ENCODE measurements at places on chromosomes 1 and 21.

DNA sequence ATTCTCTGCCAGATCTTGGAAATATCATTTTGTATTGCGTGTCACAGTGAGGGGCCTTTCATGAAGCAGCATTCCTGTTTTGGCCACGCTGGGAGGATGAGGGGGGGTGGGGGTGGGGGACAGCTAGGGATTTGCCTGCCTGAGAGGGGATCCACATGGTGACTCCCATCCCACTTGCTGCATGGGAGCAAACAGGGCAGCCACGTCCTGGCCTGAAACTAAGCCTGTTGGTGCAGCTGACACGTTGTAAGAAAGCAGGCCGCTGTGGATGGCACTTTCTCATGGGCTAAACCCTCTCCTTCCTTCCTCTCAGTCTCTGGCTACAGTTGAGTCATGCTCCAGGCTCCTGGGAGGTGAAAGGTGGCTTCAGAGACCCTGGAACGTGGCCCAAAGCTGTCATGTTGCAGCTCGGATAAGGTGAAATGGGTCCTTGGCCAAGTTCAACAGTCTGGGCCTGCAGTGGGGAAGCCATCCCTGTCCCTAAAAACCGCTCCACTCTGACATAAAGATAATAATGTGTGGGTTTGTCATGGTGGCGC lies 346.7 kb upstream of the VAMP3 start:
- DNase-seq: peak; percentile 14

GRCh38 chr1:111364690-111365089 lies 62.8 kb downstream of the OVGP1 start:
- DNase-seq: peak; percentile 8

GRCh38 chr1:64581135-64581842 lies 111.4 kb downstream of the CACHD1 start:
- DNase-seq: no peak

- DNase-seq: no peak
Observed at GRCh38 chr1:243236604-243237252, 18.4 kb downstream of the CEP170 start.

- no peak for DNase-seq
Observed at GRCh38 chr21:28135646-28136045, 857.0 kb downstream of the LTN1 start.

DNA sequence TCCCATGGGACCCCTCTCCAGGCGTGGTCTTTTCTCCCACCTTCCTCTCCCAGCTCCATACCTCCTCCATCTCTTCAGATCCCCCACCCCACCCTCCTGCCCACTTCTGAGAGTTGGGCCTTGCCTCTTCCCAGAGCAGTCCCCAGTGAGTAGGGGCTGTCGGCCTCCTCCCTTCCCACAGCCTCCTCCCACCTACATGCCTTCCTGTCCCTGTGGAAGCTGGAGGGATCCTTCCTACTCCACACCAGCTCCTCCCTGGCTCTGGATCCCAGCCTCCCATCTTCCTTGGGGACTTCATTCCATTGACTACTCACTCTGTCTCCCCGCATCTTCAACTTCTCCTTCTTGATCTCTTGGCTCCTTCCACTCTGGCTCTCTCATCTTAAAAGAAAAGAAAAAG lies 24.9 kb downstream of the KCNQ4 start:
- peak; percentile 81 for DNase-seq

- DNase-seq: no peak
Observed at GRCh38 chr1:87600854-87601253, 272.2 kb downstream of the LMO4 start.

DNA sequence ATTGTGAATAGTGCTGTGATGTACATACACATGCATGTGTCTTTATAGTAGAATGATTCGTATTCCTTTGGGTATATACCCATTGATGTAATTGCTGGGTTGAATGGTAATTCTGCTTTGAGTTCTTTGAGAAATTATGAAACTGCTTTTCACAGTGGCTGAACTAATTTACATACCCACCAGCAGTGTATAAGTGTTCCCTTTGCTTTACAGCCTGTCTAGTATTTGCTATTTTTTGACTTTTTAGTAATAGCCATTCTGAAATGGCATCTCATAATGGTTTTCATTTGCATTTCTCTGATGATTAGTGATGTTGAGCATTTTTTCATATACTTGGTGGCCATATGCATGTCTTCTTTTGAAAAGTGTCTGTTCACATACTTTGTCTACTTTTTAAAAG lies 54.5 kb upstream of the FAM78B start:
- no peak for DNase-seq

GRCh38 chr1:165116171-165116570 lies 240.3 kb downstream of the LMX1A start:
- peak; percentile 5 for DNase-seq

DNA sequence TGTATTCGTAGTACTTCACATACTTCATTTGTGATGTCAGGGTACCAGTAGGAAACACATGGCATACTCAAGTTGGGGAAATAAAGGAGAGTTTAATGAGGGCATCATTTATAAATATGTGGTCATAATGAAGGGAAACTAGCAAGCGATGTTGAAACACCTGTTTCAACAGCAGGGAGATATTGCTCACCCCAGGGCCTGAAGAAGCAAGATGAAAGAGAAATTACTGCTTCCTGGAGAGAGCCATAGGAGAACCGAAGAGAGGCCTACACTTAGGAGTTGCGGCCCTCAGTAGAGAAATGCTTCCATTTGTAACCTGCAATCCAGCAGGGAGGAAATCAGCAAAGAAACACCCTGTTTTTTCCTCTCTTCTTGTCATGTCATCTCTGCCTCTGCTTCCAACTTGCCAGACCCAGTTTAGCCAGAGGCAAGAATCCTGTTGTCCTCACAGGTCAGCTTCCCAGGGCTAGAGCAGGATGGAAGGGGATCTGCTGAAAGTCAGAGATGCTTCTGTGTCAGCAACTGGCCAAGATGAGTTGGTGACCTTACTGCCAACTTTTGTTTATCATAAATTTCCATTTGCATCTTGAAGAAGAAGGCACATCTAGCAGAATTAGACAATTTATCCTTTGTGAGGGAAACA lies 67.6 kb upstream of the TSPAN2 start:
- no peak for DNase-seq

DNA sequence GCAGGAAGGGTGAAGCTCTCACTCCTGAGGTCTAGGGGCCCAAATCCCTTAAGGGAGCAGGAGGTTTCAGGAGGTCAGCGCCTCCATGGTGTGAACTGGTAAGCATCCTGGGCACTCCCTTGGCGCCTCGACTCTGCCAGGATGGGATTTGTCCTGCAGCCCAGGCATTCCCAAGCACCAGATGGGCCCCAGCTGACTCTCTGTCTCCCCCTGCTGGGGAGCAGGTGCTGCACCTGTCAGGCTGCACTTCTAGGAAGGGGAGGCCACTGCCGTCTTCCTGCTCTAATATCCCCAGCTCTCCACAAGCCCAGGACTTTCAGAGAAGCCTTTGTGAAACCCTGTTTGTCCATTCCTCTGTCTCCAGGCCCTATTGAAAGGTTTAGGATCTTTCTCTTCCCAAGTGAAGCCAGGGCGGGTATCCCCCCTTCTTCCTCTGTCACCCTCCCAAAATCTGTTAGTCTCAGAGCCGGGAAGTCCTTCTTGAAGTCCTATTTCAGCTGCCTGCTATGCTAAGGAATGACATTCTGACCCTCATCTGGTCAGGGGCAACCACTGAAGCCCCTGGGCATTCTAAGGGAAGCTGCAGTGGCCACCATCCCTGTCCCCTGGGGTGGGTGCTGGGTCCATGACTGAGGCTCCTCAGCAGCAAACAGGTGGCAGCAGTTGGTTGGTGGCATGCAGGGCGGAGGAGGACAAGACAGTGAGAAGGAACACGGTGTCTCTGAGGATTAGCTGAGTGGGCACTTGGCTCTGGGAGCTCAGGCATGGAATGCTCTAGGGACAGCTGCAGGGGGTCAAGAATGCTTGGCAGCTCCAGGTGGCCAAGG lies 3.2 kb downstream of the MYBPH start:
- DNase-seq: peak; percentile 33

DNA sequence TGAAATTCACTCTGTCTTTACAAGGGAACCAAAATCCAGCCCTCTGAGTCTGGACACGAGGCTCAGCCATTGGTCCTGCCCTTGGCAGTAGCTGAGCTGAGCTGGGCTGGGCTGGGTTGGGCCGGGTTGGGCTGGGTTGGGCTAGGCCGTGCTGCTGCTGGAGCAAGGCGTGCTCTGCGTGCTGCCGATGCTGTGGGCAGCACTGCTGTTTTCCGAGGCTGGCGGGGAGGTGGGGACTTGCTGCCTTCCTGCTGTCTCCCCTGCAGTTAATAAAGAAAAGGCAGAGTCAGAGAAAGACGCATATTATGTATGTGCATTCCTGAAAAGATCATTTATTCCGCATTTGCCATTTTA lies 182.9 kb downstream of the CDC7 start:
- peak; percentile 18 for DNase-seq

- no peak for DNase-seq
Observed at GRCh38 chr1:228818296-228818695, 83.0 kb downstream of the RHOU start.

DNA sequence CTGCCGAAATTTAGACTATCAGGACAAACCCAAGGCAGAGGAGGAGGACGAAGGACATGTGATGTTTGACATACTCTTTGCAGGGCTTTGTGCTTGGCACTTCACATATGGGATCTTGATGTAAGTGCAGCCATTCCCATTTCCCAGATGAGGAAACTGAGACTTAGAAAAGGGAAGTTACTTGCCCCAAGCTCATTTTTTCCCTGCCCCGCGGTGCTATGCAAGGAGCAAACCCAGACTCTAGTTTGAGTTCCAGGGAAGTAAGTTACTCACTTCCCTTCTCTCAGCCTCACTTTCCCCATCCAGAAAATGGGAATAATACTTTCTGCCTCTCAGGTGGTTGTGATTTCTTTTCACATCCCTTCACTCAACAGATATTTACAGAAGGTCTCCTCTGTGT lies 4.5 kb upstream of the FOXO6 start:
- DNase-seq: no peak

- no peak for DNase-seq
Observed at GRCh38 chr1:17852383-17852782, 97.2 kb downstream of the ACTL8 start.

DNA sequence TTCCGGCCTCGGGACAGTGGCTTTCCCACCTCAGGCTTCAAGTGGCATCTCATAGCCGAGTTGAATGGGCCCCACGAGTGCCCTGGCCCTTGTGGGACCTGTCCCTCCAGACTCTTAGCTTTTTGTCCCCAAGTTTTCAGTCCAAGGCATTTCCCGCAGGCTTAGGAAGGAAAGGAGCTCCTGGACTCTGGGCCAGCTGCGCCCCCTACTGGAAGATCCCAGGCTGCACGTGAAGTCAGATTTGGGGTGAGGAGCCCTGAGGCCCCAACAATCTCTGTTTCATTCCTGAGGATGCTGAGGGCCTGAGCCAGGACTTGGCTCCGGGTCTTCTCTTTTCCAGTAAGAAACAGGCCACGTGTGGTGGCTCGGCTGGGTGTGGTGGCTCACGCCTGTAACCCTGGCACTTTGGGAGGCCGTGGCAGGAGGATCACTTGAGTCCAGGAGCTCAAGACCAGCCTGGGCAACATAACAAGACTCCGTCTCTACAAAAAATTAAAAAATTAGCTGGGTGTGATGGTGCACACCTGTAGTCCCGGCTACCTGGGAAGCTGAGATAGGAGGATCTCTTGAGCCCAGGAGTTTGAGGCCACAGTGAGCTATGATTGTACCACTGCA lies 67.4 kb downstream of the ARHGEF10L start:
- DNase-seq: peak; percentile 59

- no peak for DNase-seq
Observed at GRCh38 chr1:238962941-238963340, 423.4 kb upstream of the CHRM3 start.

DNA sequence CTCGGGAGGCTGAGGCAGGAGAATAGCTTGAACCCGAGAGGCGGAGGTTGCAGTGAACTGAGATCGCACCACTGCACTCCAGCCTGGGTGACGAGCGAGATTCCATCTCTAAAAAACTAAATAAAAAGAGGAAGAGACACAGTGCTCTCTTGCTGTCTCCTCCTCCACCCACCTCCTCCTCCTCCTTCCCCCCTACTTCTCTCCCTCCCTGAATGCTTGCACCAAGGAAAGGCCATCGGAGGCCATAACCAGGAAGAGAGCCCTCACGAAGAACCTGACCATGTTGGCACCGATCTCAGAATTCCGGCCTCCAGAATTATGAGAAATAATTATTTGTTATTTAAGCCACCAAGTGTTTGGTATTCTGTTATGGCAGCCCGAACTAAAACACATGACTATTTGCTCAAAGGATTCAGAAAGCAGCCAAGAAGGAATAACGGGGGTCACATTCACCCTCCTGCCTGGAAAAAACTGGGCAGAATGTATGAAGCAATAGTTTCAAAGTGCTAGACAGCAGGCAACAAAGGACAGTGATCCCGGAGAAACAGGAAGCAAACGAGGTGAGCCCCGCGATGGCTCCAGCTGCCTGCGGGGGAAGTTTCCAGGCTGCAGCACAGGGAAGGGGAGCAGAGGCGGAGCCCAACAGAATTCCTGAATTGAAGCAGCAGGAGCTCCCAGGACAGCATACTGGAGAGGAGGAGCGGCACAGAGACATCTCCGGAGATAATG lies 35.8 kb downstream of the LDLRAD1 start:
- DNase-seq: peak; percentile 61

GRCh38 chr1:64828829-64829228 lies 84.0 kb downstream of the RAVER2 start:
- no peak for DNase-seq

DNA sequence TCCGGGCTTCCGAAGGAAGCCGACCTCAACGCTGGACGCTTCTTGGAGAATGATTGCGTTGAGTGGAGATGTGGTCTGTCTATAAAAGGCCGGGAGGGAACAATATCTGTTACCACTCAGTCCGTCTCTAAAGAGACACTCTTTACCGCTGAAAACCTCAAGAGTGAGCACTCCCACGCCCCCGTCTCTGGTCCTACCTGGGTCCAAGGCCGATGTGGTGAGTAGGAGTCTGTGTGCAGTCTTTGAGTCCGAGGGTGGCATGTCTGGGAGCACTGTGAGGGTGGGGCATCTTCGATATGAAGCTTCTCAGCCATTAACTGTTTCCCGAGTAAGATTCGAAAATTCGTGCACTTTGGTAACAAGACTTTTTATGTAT lies 576 bp downstream of the ZFP69 start:
- peak; percentile 13 for DNase-seq

- DNase-seq: no peak
Observed at GRCh38 chr21:31895077-31895835, 22.4 kb downstream of the HUNK start.

- no peak for DNase-seq
Observed at GRCh38 chr1:16461681-16462080, 21.2 kb downstream of the NECAP2 start.

DNA sequence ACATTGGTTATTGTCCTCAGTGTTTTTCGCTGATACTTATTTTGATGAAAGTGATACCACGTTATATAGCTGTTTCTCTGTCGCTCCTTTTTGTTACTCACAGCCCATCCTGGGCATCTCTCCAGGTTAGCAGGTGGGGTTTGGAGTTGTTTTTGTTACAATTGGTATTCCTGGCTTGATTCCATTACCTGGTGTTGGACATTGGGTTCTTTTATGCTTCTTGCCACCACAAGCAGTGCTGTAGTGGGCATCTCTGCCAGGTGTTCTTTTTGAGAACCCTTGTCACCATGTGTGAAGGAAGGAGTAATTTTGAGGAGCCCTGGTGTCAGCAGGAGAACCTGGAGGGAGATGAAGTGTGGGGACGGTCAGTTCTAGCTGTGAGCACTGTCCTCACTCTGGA lies 47.5 kb upstream of the PWP2 start:
- DNase-seq: no peak

Data from fibroblast of skin of back (primary cell).